GM06990 (cell line): ENCODE measurements at places on chromosomes 2 and 18.

GRCh38 chr2:43230951-43231827 is 4.8 kb upstream of the ZFP36L2 start:
- DNase-seq, result no peak

GRCh38 chr18:10490401-10491165 is 35.2 kb upstream of the NAPG start:
- peak; percentile 62 for DNase-seq

GRCh38 chr18:22451796-22452195 is 34.1 kb upstream of the CTAGE1 start:
- no peak for DNase-seq

GRCh38 chr2:68098291-68098797 is 35.5 kb upstream of the C1D start:
- DNase-seq, result no peak

DNA sequence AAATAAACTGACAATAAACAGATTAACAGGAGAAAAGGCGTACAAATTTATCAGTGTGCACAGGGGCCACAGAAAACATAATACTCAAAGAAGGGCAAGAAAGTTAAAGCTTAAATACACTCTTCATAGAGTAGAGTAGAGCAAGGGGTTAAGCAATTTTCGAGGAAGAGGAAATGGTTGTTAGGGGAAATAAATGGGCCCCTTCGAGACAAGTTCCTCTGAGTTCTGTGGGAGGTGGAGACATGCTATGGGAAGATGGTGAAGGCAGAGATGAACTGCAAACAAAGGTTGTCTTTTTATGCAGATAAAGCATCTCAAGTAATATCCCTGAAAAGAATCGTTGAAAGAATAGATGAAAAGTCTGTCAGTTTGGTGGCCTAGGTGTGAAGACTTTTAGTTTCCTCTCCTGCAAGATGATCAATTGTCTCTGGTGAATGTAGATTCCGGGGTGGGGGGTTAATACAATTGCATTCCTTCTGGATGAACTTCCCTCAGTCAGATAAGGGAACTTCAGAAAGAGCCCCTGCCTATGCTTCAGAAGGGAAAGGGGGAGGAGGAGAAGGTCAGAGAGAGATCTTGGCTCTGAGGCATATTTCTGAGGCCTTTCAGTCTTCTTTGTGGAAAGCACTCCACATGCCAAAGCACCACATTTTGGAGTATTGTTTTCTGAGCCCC is 127.0 kb downstream of the METTL4 start:
- no peak for DNase-seq

DNA sequence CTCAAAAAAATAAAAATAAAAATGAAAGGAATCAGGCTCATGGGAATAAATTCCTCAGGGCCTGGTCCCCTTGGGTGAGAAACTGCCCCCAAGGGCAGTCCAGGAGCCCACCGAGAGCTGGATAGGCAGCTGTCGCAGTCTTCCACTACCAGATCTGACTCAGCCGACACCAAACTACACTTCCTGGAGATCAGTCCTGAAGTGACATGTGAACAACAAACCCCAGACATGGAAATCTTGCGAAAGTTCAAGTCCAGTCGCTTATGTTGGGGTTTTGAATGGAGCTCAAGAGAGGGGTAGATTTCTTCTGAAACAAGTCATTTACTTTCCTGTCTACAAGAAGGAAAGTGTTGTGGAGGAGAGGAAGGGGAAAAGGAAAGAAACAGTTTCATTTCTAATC is 12.9 kb downstream of the ADCY3 start:
- no peak for DNase-seq

- DNase-seq, result no peak
These were observed 133.6 kb downstream of the NFATC1 start for GRCh38 chr18:79529296-79529695.

- no peak for DNase-seq
These were observed 617.3 kb upstream of the REG3G start for GRCh38 chr2:78407960-78408794.

GRCh38 chr2:56681659-56682396 is 498.0 kb downstream of the CCDC85A start:
- no peak for DNase-seq

GRCh38 chr18:3814816-3815215 is 364.8 kb downstream of the TGIF1 start:
- no peak for DNase-seq

DNA sequence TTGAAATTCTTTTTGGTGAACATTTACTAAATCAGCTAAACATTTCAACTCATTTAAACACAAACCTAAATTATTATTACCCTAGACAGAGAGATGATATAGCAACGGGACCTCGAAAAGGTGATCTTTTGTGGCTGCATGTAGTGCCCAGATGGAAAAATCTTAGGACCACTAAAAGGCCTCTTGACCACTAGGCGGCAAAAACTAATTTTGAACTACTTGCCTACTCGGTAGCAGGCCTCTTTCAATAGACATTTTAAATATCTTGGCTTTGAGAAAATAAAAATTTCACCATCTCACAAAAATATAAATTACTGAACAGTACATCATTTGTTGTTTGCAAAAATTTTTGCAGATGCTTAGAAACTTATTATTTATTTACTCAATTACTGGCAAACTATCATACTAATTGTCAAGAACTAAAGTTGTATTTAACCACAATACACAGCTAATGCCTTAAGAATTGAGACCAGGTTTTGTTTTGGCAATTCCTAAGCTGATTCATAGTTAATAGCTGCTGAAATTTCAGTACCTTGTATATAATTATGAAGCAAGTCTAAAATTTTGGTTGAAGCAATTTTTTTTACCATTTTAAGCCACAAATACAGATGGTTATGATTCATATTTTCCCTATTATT is 9.4 kb downstream of the COL3A1 start:
- no peak for DNase-seq

DNA sequence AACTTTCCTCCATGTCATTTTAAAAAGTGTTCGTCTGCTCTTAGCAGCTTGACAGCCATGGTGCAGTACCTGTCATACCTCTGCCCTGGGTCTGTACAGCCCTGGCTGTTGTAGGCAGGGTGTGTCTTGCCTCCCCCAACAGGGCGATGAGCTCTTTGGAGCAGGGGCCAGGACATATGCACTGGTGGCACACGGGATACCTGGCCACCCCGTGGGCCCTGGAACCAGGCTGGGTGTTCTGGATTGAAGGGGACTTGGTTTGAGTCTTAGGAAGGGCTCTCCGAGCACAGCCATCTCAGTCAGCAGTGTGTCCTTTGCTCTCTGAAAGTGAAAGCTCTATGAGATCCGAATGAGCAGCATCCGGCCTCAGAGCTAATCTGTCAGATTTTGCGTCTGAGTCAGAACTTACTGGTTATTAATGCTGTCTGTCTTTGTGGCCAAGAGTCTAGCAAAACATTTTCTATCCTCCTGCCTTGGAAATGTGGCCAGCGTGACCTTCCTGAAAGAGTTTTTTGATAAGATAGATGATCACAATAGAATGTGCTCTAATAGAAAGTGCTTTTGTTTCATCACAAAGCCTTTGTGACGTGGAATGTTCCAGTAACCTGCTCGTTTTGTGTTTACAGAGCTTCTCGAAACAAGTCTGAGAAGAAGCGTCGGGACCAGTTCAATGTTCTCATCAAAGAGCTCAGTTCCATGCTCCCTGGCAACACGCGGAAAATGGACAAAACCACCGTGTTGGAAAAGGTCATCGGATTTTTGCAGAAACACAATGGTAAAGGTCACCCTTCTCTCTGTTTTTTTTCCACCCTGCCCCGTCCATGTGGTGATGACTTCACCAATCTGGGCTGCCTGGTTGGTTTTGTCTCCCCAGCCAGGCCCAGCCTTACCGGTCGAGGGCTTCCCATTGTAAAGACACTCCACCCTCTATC is 77.3 kb upstream of the RPL31 start:
- DNase-seq, result peak; percentile 53

DNA sequence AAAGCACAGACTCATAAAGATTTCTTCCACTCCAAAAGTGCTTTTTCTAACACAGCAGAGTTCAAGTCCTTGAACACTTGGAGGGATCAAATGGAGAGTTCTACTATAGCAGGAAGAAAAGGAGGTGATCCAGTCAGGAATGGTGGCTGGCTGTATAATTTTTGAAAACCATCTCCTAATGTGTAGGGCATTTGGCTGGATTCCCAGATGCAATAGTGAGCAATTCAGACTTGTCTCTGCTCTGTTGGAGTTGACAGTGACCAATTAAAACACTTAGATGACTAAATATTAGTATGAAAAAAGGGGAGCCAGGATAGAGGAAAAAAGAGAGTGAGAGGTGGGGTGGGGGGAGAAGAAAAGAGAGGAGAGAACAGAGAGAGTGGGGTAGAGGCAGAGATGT is 5.3 kb upstream of the G6PC2 start:
- DNase-seq, result no peak

DNA sequence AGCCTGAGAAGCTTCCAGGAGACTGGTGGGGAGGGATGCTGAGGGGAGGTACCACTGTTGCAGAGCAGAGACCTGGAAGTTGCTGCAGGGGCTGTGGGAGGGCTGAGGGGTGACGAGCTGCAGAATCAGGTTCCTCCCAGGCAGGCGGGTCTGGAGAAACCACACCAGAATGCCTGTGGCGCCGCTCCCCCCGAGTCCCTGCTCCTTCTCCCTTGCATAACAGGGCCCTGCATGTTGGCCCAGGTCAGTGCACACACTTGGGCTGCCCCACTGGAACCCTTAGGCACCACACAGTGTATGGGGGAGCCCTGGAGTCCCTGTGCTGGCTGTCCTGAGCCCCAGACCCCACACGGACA is 60.4 kb downstream of the ARL4C start:
- DNase-seq, result no peak

DNA sequence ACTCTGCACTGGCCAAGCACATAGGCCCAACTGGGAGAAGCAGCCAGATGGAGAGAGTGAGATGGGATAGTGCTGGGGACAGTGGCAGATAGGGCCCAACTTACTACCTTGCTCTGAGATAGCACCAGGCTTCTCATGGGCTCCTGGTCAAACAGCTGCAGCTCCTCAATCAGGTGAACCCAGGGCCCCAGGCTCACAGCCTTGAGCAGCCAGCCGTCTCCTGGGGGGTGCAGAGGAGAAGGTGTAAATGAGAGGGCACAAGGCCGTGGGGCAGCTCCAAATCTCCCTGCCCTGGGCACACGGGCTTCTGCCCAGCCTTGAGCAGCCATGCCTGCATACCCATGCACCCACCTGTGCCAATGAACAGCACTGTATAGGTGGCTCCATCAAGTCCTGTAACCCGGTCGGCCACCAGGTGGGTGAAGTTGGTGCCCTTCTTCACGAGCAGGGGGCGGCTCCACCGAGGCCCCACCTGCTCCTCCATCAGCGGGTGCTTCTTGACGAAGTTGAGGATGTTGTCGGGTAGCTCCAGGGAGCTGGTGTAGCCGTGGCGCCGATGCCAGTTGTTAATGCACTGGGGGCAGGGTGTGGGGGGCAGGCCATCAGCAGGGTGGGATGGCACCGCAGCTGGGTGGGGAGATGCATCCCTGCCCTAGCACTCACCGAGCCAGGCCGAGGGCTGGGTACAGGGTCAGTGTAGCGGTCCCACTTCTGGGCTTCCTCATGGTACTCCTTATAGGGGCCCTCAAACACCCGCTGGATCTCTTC is 5.9 kb upstream of the ANKRD39 start:
- no peak for DNase-seq

DNA sequence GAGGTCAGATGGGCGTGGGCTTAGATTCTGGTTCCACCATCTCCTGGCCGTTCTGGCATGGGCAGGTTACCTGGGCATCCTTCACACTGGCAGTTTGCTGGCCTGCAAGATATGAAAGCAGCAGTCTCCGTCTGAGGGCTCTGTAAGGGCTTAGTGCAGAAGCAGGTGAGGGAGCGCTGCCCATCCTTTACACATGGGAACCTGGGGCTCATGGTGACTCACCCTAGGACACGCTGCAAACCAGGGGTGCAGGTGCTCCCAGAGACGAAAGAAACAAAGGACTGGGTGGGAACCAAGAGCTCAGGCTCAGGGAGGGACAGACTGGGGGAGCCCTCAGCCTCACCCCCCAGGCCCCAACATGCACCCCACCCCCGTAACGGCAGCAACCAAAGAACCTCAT is 10.7 kb upstream of the ID2 start:
- DNase-seq, result no peak

- no peak for DNase-seq
These were observed 21.5 kb downstream of the AGAP1 start for GRCh38 chr2:235515364-235515742.

GRCh38 chr2:151664520-151664919 is 69.8 kb downstream of the NEB start:
- DNase-seq, result no peak

GRCh38 chr18:78772360-78773302 is 207.0 kb upstream of the SALL3 start:
- no peak for DNase-seq

GRCh38 chr18:74288041-74288440 is 3.7 kb downstream of the CYB5A start:
- no peak for DNase-seq

DNA sequence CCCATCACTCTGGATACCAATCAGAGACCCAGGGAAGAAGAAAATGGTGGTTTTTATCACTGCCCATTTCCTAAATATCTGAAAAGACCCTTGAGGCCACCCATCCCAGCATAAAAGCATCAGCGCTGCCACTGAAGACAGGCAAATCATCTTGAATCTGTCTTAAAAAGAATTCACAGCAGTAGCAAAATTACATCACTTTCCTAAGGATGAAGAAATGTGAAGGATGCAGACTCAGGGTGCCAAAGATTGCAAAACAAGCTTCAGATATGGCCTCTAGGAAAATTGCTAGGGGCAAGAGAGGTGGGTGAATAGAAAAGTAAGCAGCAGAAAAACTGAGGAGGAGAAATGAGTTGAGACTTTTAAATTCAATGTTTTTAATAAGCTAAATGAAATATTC is 70.0 kb downstream of the SLC25A12 start:
- no peak for DNase-seq

GRCh38 chr18:8703092-8703709 is 2.2 kb upstream of the MTCL1 start:
- no peak for DNase-seq

DNA sequence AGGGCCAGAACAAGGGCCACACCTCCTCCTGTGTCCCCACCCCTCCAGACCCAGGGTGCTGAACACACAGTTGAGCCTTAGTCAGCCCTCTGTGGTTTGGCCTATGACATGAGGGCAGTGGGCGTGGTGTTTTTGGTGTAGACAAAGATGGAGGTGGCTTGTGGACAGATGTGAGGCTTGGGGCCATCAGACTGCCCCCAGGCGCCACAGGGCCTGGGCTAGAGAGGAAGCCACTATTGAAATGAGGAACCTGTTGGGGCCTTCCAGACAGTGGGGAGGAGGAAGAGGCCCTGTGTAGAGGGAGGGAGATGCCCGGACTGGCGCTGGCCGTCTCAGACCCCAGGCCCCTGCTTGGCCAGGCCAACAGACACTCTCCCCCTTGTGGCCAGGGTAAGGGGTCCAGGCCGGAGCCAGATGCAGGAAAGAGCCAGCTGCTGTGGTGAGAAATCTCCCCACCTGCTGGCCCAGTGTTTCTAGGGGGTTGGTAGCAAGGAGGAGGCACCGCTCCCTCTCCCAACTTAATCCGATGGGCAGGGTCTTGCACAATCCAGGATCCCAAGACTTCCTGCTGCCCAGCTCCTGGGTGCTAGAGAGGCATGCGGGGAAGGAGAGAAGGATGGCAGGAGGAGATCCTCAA is 53.8 kb downstream of the SMAD7 start:
- peak; percentile 48 for DNase-seq
